ENCODE measurements at places on chromosomes 2 and 18. TPM values are rescaled to one million over a fixed set of nuclear protein-coding genes. Genes with fewer than 3 reads are reported as not detected.

Gene ANKRD23
- 3.0 TPM for total RNA-seq

Gene SERPINB3
- not detected for total RNA-seq

Gene PFN4
- total RNA-seq, result 0.65 TPM

Gene DSC3
- total RNA-seq, result 0.26 TPM

Gene AMER3
- not detected for total RNA-seq

Gene TRIM54
- total RNA-seq, result not detected

Gene LGALSL
- 8.3 TPM for total RNA-seq

Gene FTCDNL1
- 0.76 TPM for total RNA-seq

Gene GRHL1
- 0.78 TPM for total RNA-seq

Gene CD28
- under 0.01 TPM for total RNA-seq

Gene COL4A3
- not detected for total RNA-seq

Gene ANKRD62
- not detected for total RNA-seq

Gene LYG2
- not detected for total RNA-seq

Gene TOGARAM2
- total RNA-seq, result under 0.01 TPM

Gene KCTD1
- 7.7 TPM for total RNA-seq

Gene SLC35F5
- total RNA-seq, result 273 TPM

Gene FARSB
- total RNA-seq, result 24.8 TPM

Gene ITM2C
- total RNA-seq, result 76.5 TPM

Gene PROKR1
- total RNA-seq, result 0.11 TPM

Gene DPP4
- total RNA-seq, result 81.0 TPM

Gene CLEC4F
- not detected for total RNA-seq

Gene POMC
- 1.0 TPM for total RNA-seq

Gene CXCR1
- not detected for total RNA-seq

Gene MBP
- total RNA-seq, result 4.3 TPM

Gene COL5A2
- total RNA-seq, result 717 TPM

Gene CNRIP1
- 70.9 TPM for total RNA-seq

Gene BAZ2B
- 67.2 TPM for total RNA-seq

Gene IL1B
- total RNA-seq, result not detected

Gene RBBP8
- total RNA-seq, result 27.2 TPM

Gene INHA
- 0.26 TPM for total RNA-seq

Measured in articular chondrocyte of knee joint (primary cell).